ENCODE measurements at places on chromosomes 7 and 10.

DNA sequence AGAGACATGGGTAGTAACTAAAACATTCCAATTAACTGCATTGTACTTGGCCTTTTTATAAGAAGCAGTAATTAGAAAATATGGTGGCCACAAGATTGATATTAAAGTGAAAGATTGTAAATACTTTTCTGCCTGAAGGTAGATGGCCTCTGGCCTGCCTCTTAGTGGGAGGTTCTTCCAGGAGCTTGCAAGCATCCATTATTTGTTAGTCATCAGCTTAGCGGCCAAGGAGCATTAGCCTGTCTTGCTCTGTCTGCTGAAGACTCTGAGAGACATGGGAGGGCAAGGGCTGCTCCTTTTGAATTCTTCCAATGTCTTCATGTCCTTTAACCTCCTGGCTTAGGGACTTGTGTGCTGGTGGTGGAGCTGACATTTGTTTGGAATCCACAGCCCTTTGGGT lies 80.4 kb downstream of the TCF7L2 start:
- no peak for DNase-seq

- no peak for DNase-seq
Observed at GRCh38 chr7:70951271-70951962, 180.5 kb upstream of the GALNT17 start.

DNA sequence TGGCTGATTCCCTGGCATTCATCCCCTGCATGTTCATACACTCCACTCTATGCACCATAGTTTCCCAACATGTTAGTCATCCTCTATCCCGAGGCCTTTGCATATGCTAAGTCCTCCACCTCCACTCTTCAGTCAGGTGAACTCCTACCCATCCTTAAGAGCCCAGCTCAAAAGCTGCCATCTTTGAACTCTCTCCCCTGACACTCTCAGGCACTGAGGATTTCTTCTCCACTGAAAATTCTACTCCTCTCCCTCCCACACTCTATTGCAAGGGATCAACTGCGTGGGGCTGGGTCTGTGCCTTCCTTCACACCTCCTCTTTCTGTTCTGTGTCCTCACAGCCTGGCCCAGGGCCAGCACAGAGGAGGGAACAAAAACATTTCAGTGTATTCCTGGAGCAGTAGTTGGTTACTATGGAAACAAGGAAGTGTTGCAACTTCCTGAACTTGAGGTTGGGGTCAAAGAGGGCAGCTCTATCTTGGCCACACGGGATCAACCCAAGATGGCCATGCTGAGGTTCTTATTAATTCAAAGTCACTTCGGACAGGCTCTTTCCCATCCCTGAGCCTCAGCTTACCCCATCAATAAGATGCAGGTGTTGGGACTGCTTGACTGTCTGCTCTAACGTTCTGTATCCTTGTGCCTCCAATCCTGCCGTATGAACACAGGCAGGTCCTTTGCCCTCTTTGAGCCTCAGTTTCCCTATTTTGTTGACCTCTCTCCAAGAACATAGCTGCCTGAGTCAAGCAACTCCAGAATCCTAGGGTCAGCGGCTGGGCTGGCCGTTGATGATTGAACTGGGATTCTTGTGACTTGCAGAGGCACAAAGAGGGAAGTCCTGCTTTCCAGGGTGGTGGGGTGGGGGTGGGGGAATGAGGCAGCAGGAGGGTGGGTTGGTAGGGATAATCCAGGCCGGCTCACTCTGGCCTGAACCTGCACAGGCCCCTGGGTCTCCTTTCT lies 15.5 kb downstream of the ZMIZ1 start:
- DNase-seq = no peak

GRCh38 chr10:31706464-31707092 lies 222.1 kb downstream of the ARHGAP12 start:
- no peak for DNase-seq

- DNase-seq = no peak
Observed at GRCh38 chr10:13972609-13973008, 358.1 kb downstream of the FRMD4A start.

GRCh38 chr7:148242294-148242821 lies 348.2 kb upstream of the C7orf33 start:
- DNase-seq = no peak

GRCh38 chr7:142383841-142384492 lies 126.1 kb upstream of the PRSS58 start:
- DNase-seq = no peak

- no peak for DNase-seq
Observed at GRCh38 chr10:89304446-89304845, 2.6 kb downstream of the IFIT2 start.

GRCh38 chr10:118827466-118828155 lies 72.8 kb upstream of the CACUL1 start:
- no peak for DNase-seq

- DNase-seq = no peak
Observed at GRCh38 chr10:131677671-131678070, 223.1 kb upstream of the PPP2R2D start.

DNA sequence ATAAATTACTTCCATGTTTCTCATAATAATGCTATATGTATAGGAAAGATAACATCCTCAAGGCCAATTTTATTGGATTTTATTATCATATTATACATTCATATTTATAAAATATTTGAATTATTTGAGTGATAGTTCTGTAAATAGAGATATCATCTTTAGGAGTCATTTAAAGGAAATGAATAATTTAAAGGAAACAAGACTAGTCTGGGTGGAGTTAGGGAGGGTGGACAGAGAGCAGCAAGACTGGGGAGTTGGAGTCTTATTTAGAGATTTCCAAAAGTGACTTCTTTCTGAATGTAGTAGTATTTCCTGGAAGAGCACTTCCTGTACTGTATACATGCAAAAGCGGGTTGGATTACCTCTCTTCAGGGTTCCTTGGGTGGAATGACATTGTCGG lies 342.3 kb downstream of the SUGCT start:
- no peak for DNase-seq

- DNase-seq = no peak
Observed at GRCh38 chr10:96301616-96302015, 2.6 kb upstream of the DNTT start.

- DNase-seq = no peak
Observed at GRCh38 chr10:34244756-34245484, 570.2 kb downstream of the PARD3 start.

GRCh38 chr7:42017349-42017986 lies 219.5 kb downstream of the GLI3 start:
- no peak for DNase-seq

DNA sequence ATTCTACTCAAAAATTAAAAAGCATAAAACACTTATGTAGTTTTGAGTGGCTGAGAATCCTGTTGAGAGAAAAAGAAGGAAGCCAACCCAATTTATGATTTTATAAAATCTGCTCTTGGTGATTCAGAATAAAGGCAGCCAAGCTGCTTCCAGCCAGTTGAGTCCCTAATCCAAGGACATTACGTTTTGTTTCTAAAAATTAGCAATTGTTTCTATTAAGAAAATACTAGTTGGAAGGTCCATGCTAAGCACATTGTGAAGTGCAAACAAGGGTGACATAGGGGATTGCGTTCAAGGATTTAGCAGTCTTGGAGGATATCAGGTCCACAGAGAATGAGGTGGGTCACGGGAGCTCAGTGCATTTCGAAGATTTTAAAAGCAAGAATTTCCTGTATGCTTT lies 987.7 kb downstream of the TYW1 start:
- DNase-seq = no peak

GRCh38 chr7:107501593-107501992 lies 31.7 kb downstream of the GPR22 start:
- no peak for DNase-seq

GRCh38 chr10:83666762-83667161 lies 472.5 kb upstream of the GHITM start:
- no peak for DNase-seq

GRCh38 chr10:132693676-132694075 lies 92.3 kb downstream of the NKX6-2 start:
- no peak for DNase-seq

DNA sequence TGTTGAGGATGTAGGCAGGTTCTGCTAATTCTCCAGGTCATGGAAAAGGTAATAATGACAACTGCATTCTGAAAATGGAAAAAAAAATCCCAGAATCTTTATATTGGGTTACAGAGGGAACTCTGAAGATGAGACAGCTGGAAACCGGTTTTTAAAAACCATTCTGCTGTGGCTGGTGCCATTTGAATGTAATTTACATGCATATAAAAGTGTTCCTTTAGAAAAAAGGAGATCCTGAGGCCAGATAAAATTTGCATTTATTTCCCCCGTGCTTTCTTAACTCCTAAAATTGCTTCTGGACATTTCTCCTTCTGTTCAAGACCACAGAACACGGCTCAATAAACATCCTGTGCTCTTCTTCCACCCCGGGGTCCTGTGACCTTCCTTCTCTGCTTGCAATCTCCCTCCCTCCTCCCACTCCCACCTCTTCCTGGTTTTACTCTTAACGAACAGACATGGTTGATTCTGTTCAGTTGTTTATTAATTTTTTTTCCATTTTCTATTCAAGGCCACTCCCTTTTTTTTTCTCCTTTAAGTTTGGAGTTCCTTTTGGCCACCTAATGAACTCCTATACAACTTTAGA lies 41.6 kb downstream of the SH2D4B start:
- no peak for DNase-seq

- no peak for DNase-seq
Observed at GRCh38 chr7:24917510-24918239, 62.3 kb downstream of the OSBPL3 start.

DNA sequence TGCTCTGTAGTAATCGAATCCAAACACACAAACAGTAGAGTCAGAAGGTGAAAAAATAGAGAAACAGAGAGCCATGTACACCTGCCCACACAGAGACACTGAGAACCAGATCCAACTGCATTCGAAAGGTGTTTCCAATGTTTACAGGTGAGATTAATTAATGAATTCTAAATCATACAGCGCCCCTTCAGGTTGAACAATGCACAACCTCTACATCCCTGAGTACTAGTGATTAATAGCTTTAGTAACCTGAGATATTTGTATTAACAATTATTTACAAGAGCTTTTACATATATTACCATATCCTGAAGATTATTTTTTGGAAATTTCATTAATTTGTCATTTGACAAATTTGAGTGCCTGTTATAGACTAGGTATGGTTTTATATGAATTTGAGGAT lies 7.6 kb upstream of the MRC1 start:
- DNase-seq = no peak

DNA sequence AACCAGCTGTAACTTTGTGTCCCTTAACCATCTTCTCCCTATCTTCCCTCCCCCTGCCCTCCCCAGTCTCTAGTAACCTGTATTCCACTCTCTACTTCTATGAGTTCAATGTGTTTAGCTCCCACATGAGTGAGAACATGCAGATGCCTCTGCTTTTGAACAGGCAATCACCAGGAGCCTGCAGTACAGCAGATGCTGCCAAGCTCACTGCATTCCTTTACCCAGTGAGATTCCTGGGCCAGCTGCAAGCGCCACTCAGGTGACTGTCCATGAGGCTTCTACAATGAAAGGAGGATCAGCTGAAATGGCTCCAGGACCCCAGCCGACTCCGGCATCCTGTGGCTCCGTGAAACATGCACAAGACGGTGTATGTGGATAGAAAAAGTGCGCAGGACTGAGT lies 15.7 kb downstream of the GRID1 start:
- no peak for DNase-seq

DNA sequence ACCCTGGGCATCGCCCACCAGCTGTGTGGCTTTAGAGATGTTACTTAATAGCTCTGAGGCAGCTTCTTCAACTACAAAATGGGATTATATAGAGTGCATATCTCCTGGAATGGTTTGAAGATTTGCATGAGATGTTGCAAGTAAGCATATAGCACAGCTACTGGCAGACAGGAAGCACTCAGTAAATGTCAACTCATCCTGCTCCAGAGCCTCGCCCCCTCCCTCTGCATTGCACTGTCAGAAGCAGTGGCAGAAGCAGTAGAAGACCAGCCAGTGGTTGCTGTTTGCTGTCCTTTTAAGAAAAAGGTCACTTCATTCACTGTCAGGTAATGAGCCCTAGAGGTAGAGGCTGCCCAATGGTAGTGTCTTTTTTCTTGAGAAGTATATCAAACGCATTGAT lies 180.0 kb upstream of the GHITM start:
- no peak for DNase-seq

GRCh38 chr10:78283069-78283682 lies 249.5 kb downstream of the RPS24 start:
- no peak for DNase-seq

GRCh38 chr10:99958302-99958701 lies 51.4 kb downstream of the DNMBP start:
- DNase-seq = no peak

- no peak for DNase-seq
Observed at GRCh38 chr10:118841881-118842605, 87.3 kb upstream of the CACUL1 start.

- no peak for DNase-seq
Observed at GRCh38 chr7:11552676-11553296, 279.2 kb downstream of the THSD7A start.

DNA sequence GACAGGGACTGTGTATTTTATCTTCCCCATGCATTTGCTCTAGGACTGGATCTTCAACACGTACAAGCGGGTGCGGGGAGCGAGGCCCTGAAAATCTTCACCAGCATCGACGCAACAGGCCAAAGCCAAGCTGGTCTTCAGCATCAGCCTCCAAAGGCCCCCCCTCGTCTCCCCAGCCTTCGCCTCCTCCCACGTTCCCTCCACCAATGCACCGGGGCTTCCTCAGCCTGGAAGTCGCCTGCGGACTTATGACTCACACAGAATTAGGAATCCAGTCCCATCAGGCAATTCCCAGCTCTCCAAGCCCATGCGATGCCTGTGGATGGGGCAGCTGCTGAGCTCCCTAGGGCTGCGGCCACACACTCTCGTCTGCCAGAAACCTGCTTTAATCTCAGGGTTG lies 36.3 kb upstream of the RNF32 start:
- DNase-seq = no peak

GRCh38 chr10:86732771-86733170 lies 23.6 kb upstream of the BMPR1A start:
- DNase-seq = no peak

DNA sequence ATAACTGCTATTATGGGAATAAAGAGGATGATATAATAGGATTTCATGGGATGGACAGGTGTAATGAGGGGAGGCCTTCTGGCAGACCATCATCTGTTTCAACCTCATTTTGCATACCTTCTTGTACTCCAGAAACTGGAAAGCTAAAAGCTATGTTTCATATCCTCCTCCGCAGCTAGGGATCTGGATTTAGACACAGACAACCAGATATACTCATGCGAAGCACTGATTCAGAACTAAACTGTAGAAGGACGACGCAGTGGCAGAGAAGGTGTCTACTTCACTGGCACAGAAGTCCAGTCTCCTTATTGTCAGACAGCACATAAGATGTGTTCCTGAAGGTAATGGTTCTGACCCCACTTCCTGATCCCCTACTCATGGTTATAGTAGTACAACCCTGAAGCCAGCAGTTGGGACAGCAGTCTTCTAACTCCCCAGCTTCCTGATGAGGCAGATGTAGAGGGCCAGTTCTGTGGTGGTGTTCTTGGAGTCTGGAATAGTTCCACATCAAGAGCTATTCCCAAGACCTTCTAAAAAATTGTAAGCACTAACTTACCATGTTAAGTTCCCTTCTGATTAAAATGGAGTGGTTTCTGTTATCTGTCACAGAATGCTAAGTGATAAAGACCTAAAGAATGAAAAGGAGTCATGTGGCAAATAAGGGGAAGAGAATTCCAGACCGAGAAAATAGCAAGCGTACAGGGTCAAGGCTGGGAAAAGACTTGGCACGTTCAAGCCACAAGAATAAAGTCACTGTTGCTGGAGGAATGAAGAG lies 550.3 kb downstream of the GRM8 start:
- no peak for DNase-seq

Data from stimulated activated CD8-positive, alpha-beta memory T cell treated with anti-CD3 and anti-CD28 coated beads, Interleukin-12 subunit alpha, Interleukin-12 subunit beta, amount 100 ng/mL, for 4 hours (primary cell).